ENCODE measurements at places on chromosomes 5 and 9.

DNA sequence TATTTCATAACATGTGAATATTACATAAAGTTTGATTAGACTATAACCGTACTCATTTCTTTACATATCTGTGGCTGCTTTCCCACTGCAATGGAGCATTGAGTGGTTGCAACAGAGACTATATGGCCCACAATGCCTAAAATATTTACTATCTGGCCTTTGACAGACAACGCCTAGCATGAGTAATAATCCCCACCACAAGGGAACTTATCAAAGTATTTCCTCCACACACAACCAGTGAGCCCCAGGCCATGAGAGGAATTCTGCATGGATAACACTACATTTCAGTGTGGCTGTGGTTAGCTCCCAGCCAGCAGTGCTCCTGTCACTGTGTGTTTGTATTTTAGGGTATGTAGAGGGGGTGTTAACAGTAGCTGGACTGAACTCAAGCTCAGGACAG, 54.8 kb downstream of the FAM81B start:
- DNase-seq, result no peak

DNA sequence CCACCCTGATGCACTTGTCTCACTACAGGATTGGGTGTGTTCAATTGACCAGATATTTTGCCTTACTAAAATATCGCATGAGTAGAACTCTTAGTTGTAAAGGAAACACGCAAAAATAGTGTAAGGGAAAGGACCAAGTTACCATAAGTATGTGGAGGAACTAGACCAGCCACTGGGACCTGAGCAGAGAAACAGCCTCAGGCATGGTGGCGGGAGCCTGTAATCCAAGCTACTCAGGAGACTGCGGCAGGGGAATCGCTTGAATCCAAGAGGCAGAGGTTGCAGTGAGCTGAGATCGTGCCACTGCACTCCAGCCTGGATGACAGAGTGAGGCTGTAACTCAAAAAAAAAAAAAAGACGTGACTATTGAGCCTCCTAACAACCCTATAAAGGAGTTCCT, 117.9 kb upstream of the SPATA31C2 start:
- DNase-seq, result no peak

GRCh38 chr9:27414220-27414761, 109.8 kb upstream of the IFNK start:
- DNase-seq, result no peak

- no peak for DNase-seq
These were observed 148.8 kb upstream of the FBXL17 start for GRCh38 chr5:108530706-108531105.

GRCh38 chr9:122822056-122822455, 6.3 kb downstream of the PDCL start:
- DNase-seq, result no peak

- DNase-seq, result no peak
These were observed 28.5 kb downstream of the KCNV2 start for GRCh38 chr9:2745560-2746380.

- no peak for DNase-seq
These were observed 4.3 kb upstream of the SPATA24 start for GRCh38 chr5:139408191-139408590.

DNA sequence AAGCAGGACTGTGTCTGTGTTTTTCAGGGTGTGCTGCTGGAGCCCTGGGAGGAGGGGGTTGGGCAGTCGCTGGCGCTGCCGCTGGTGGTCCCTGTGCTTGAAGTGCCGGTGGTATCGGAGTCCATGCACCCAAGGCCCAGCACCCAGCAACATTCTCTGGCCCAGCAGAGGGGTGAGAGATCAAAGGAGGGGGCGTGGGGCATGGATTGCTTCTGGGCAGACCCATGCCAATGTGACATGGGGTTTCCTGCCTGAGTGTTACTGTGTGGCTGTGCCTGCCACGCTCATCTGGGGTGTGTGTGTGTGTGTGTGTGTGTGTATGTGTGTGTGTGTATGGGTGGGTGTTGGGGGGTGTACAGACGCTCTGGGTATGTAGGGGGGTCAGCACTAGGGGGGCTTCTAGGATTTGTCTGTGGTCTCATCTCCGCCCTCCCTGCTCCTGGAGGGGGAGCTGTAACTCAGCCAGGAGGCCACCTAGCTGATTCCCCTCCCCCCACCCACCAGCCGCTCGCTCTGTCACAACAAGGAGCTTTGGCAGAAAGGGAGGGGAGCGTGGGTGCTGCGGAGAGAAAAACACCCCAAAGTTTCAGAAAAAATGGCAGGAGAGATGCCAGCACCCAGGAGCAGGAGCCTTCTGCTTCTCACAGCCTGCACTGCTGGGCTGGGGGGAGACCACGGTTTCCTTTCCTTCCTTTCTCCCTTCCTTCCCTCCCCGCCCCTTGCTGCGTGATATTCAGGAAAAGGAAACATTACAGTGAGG, 35.9 kb upstream of the HSPA9 start:
- DNase-seq, result no peak

- no peak for DNase-seq
These were observed 11.5 kb downstream of the CCDC127 start for GRCh38 chr5:206406-206805.

DNA sequence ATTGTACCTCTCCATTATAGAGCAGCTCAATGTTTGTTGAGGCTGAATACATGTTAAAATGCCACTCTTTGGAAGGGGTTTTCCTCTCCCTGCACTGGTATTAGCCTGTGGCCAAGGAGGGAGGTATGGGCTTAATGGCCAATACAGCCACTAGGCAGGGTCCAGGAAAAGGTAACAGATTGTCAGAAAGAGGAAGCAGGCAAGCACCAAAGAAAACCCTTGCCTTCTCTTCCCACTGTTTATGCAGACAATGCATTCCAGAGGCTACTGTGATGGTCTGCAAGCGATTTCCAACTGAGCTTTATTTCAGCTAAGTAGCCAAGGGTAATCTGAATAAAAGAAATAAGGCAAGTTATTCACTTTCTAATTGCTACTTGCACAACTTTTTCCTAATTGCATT, 95.3 kb upstream of the SLC27A6 start:
- DNase-seq, result no peak

GRCh38 chr9:91026266-91026665, 224.6 kb downstream of the SYK start:
- no peak for DNase-seq

- DNase-seq, result no peak
These were observed 4.2 kb upstream of the HAVCR2 start for GRCh38 chr5:157113002-157113401.

- no peak for DNase-seq
These were observed 4.1 kb downstream of the NRARP start for GRCh38 chr9:137297966-137298365.

- DNase-seq, result no peak
These were observed 12.5 kb upstream of the MAMDC2 start for GRCh38 chr9:70031141-70031545.

DNA sequence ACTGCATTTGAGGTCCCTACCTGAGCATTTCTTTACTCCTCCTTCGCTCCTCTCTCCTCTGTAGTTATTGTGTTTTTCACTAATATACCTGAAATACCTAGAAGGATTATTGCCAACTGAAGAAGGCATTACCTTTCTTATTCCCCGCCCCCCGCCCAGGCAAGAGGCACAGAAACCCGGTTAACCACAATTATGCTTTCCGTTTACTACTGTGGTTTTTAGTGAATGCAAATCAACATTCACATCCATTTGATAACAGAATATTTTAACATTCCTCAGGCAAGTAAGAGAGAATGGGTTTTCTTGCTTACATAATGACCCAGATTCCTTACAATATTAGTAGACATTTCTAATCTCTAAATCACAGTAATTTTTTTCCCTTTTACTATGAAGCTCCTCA, 136.9 kb downstream of the PCSK5 start:
- no peak for DNase-seq

DNA sequence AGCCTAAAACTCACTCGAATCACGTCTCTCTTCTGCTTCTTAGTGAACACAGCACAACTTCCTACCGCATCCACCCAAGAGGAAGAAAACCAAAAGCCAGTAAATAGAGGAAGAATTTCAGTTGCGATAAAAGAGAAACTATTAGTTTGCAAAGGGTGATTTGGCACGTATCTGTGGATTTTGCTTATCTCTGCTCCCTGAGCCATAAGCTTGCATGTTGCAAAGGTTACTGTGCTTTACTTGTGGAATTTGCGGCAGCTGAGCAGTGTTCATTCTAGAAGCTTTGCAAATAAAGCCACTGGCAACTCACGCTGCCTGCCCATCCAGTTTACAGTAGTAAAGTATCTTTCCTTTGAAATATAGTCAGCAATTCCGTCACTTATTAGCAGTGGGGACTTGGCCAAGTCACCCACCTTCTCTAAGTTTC, 149.0 kb upstream of the PCA3 start:
- DNase-seq, result no peak

DNA sequence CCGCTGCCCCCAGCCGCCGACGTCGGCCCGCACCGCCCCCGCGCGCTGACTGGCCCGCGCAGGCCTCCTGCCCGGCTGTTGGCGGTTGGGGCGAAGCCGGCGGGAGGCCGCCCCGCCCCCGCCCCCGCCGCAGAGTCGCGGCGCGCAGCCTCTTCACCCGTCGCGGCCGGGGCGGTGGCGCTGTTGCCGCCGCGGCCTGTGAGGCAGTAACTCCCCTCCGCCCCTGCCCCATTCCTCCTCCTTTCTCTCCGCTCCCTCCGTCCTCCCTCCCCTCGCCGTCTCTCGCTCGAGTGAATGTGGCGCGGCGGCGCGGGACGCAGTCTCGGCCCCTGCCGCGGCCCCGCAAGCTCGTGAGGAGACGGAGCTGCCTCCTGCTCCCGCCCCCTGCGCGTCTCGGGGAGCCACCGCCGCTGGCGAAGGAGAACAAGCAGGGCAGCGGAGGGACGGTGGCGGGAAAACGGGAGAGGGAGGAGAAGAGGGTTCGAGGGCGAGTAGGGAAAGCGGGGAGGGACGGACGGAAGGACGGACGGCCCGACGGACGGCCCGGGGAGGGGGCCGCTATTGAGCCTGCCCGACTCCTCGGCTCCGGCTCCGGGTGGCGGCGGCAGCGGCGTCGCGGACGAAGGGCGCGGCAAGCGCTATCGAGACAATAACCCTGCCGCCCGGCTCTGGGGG, 637 bp upstream of the ERBIN start:
- peak; percentile 77 for DNase-seq

GRCh38 chr5:6501701-6502100, 53.0 kb downstream of the UBE2QL1 start:
- no peak for DNase-seq

GRCh38 chr5:35354751-35355150, 124.5 kb upstream of the PRLR start:
- DNase-seq, result no peak

DNA sequence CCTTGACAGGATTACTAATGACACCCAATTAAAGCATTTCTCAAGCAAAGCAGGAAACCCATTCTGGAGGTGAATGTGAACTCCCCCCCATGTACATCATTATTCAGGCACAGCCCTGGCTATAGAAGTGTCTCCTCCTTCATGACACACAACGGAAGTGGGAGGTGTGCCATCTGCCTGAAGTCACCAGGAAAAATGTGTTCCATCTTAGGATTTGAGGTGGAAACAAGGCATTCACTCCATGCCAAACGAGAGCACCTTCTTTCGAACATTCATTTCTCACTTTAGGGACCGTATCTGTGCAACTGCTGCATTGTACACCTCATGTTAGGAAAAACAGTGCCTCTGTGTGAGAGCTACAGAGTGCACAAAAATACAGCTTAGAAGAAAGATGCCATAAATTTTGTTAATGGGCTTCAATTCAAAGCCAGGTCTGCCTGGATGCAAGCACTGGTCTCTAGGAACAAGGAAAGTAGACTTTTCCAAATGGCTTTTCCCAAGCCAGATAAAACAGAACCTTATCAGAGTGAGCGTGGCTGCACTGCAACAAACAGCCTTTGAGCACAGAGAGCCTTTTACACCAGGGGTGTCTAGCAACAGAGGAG, 19.4 kb downstream of the GOLM1 start:
- DNase-seq, result no peak

DNA sequence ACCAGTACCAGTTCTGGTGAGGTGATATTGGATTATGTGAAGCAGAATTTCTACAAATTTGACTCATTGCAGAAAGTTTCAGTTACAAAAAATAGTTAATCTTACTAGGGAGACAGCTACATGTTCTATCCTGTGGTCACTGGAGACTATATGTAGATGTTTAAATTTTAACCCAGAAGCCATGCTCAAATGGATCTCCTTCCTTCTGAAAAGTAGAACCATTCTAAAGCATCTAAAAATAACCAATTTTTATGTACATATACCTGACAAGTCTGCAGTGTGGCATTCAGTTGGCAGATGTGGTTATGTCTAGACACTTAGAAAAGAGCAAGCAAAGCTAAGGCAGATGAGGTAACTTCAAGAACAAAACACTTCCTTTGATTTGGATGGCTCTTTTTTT, 65.5 kb upstream of the POU4F3 start:
- DNase-seq, result no peak

GRCh38 chr5:157303667-157304327, 37.9 kb downstream of the CYFIP2 start:
- DNase-seq, result peak; percentile 20

DNA sequence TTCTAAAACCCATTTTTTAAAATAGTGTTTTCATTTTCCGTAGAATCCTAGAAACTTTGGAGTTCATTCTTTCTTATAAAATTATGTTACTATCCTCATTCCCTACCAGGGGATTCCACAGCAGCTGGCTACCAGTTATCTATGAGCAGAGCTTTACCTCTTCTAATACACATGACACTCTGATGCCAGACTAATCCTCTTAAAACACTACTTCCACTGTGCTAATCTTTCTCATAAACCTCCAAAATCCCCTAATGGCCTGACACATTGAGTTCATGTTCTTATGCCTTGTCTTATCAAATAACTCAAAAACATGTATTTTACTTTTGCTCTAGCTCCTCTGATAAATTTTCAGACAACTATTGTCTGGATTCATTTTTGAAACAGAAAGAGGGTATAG, 633.6 kb upstream of the FTMT start:
- no peak for DNase-seq

DNA sequence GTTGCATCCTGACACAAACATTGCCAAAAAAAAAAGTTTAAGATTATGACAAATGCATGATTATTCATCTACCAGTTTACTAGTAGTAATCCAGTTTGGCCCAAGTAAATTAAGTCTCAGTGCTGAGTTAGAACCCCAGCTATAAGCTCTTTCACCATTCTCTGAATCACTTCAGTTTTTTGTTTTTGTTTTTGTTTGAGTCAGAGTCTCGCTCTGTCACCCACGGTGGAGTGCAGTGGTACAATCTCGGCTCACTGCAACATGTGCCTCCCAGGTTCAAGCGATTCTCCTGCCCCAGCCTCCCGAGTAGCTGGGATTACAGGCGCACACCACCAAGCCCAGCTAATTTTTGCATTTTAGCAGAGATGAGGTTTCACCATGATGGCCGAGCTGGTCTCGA, 1.5 kb upstream of the PCYOX1L start:
- DNase-seq, result peak; percentile 27

DNA sequence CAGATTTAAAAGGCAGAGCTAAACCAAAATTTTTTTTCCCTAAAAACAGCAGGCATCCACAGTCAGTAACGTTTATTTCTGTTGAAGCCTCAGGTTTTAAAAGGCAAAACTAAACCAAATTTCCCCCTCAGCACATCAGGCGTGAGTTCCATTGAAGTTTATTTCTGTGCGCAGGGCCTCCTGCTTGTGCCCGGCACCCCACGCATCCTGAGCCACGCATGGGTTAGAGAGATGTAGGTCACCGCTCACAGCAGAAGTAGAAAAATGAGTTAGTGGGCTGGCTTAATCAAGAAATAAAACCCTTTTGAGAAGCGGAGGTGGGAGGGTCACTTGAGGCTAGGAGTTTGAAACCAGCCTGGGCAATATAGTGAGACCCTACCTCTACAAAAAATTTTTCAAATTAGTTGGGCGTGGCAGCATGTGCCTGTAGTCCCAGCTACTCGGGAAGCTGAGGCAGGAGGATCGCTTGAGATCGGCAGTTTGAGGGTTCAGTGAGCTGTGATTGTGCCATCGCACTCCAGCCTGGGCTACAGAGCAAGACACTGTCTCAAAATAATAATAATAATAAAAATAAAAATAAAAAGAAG, 75.6 kb upstream of the SPIN1 start:
- peak; percentile 10 for DNase-seq
